Osteoblast (primary cell): ENCODE measurements at places on chromosomes 6 and 20. TPM values are rescaled to one million over a fixed set of nuclear protein-coding genes. Genes with fewer than 3 reads are reported as not detected.

DNA sequence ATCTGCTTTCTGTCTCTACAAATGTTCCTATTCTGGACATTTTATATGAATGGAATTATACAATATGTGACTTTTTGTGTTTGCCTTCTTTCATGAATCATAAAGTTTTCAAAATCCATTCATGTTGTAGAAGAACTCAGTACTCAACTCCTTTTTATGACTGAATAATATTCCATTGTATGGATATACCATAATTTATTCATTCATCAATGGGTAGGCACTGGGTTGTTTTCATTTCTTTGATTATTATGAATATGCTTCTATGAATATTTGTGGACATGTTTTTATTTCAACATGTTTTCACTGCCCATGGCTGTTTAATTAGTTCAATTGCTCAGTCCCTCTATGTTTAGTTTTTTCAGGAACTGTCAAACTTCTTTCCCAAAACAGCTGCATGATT lies 76.5 kb upstream of the GTSF1L start:
- peaks cover 5% of the 10 kb centered on the region for H3K27me3 ChIP-seq
- H3K36me3 ChIP-seq: no peaks in the 10 kb centered on the region
- no peaks in the 10 kb centered on the region for H3K4me1 ChIP-seq
- no peak for DNase-seq
- H3K27ac ChIP-seq: no peak overlapping the region

DNA sequence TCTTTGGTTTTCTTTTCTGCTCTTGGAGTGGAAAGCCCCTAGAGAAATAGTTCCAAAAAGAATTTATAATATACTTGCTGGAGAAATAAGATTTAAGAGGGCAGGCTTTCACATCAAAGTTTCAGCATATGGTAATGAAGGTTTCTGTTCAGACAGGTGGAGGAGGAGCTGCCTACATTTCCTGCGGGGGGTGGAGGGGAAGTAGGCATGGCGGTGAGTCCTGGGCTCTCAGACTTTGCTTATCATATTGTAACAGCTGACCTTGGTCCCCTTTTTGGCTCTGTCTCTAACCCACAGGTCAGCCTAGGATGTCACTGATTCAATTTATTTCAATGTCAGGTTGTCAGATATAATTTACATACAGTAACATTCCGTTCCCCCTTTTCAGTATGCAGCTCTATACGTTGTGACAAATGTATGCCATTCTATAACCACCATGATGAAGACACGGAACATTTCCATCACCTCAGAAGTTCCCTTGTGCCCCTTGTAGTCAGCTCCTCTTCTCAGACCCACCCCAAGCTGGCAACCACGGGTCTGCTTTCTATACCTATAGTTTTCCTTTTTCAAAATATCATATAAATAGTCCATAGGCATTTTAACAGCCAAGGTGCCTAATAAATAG lies 77.6 kb upstream of the GGTLC1 start:
- H3K4me3 ChIP-seq: no peak overlapping the region
- no peaks in the 10 kb centered on the region for H3K4me1 ChIP-seq
- H3K36me3 ChIP-seq: no peaks in the 10 kb centered on the region

CLVS2 gene
- total RNA-seq: not detected in 2 replicates

- H3K36me3 ChIP-seq: no peaks in the 10 kb centered on the region
- no peak overlapping the region for H3K27ac ChIP-seq
- no peak overlapping the region for H3K4me3 ChIP-seq
- H3K4me1 ChIP-seq: peaks cover 17% of the 10 kb centered on the region
- no peaks in the 10 kb centered on the region for H3K27me3 ChIP-seq
- DNase-seq: no peak
Observed at GRCh38 chr6:77038807-77039206, 424.5 kb downstream of the HTR1B start.

DNA sequence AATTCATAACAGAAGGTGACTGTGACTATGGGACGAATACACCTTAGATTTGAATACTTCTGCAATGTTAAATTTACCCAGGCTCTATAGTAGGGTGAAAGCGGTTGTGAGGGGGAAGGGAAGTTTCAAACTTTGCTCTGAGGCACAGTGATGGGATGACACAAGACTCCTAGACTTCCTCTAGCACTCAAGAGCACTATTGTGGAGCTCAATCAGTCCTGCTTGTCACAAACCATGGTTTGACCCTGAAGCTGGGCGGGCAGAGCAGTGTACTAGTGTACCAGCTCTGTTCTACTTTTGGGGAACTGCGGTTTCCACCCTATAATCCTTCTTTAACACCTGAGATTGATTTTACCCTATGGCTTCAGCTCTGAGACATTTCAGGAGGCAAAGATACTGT lies 17.1 kb downstream of the TRIM27 start:
- H3K27me3 ChIP-seq: no peaks in the 10 kb centered on the region
- H3K4me1 ChIP-seq: peaks cover 11% of the 10 kb centered on the region
- H3K4me3 ChIP-seq: no peak overlapping the region

DNA sequence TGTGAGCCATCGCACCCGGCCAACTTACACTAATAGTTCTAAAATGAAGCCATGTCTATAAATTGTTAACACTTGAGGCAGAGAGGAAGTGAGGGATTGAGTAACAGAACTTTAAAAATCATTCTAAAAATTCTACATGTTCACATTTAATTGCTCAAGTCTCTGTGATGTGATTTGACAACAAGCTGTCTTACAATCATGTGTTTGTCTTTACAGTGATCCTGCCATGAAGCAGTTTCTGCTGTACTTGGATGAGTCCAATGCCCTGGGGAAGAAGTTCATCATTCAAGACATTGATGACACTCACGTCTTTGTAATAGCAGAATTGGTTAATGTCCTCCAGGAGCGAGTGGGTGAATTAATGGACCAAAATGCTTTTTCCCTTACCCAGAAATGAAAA lies 23.6 kb downstream of the GTF2H5 start:
- no peaks in the 10 kb centered on the region for H3K4me1 ChIP-seq
- H3K27me3 ChIP-seq: no peaks in the 10 kb centered on the region
- DNase-seq: no peak

- H3K36me3 ChIP-seq: peaks cover 66% of the 10 kb centered on the region
- H3K4me1 ChIP-seq: no peaks in the 10 kb centered on the region
- H3K27me3 ChIP-seq: no peaks in the 10 kb centered on the region
- DNase-seq: no peak
- H3K27ac ChIP-seq: no peak overlapping the region
- H3K4me3 ChIP-seq: no peak overlapping the region
Observed at GRCh38 chr6:29610540-29610939, 22.4 kb downstream of the GABBR1 start.

- no peaks in the 10 kb centered on the region for H3K27me3 ChIP-seq
- no peaks in the 10 kb centered on the region for H3K36me3 ChIP-seq
- DNase-seq: no peak
- peaks cover 4% of the 10 kb centered on the region for H3K4me1 ChIP-seq
- no peak overlapping the region for H3K27ac ChIP-seq
- no peak overlapping the region for H3K4me3 ChIP-seq
Observed at GRCh38 chr6:16995511-16996250, 106.2 kb upstream of the STMND1 start.

- DNase-seq: peak; percentile 31
- no peak overlapping the region for H3K4me3 ChIP-seq
- H3K36me3 ChIP-seq: no peaks in the 10 kb centered on the region
Observed at GRCh38 chr6:45710304-45710821, 305.3 kb downstream of the CLIC5 start.

- H3K4me1 ChIP-seq: no peaks in the 10 kb centered on the region
- DNase-seq: no peak
- no peaks in the 10 kb centered on the region for H3K36me3 ChIP-seq
- no peak overlapping the region for H3K27ac ChIP-seq
- no peak overlapping the region for H3K4me3 ChIP-seq
- H3K27me3 ChIP-seq: no peaks in the 10 kb centered on the region
Observed at GRCh38 chr20:12984069-12984765, 24.6 kb upstream of the SPTLC3 start.

TGM2 gene
- 78.2 and 137 TPM in 2 replicates for total RNA-seq

DNA sequence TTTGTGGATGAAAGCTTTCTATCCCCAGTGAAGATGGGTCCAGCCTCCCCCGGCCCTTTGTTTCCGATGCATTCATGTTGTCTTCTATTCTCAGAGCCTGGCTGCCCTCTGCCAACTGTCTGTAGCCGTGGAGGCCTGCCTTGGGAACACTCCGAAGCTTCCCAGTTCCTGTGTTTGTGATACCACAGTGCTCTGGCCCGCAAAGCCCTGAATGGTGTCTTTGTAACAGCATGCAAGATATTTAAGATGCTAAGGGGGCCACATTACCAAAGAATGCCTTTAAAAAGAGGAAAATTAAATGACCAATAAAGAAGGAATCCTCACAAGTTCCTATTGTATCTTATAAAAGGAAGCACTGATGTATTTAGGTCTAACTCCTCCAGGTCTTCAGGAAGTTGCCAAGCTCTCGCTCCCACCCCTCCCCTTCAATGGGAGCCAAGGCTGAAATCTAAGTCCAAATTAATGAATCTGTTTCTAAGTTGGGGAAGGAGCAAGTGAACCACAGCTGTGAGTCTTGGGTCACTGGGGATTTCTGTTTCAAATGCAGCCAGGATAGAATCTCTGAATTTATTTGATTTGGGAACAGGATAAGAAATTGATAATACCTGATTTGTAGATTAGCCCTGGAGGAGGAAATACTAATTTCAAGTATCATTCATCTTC lies 596.1 kb downstream of the QKI start:
- no peak overlapping the region for H3K27ac ChIP-seq
- no peak overlapping the region for H3K4me3 ChIP-seq
- no peaks in the 10 kb centered on the region for H3K27me3 ChIP-seq
- no peaks in the 10 kb centered on the region for H3K36me3 ChIP-seq
- H3K4me1 ChIP-seq: no peaks in the 10 kb centered on the region
- DNase-seq: no peak

GRCh38 chr6:93365445-93365844 lies 53.9 kb downstream of the EPHA7 start:
- no peaks in the 10 kb centered on the region for H3K4me1 ChIP-seq
- H3K27ac ChIP-seq: no peak overlapping the region
- DNase-seq: no peak

WFDC5 gene
- total RNA-seq: not detected in 2 replicates
